ENCODE measurements at places on chromosomes 1 and 21.

DNA sequence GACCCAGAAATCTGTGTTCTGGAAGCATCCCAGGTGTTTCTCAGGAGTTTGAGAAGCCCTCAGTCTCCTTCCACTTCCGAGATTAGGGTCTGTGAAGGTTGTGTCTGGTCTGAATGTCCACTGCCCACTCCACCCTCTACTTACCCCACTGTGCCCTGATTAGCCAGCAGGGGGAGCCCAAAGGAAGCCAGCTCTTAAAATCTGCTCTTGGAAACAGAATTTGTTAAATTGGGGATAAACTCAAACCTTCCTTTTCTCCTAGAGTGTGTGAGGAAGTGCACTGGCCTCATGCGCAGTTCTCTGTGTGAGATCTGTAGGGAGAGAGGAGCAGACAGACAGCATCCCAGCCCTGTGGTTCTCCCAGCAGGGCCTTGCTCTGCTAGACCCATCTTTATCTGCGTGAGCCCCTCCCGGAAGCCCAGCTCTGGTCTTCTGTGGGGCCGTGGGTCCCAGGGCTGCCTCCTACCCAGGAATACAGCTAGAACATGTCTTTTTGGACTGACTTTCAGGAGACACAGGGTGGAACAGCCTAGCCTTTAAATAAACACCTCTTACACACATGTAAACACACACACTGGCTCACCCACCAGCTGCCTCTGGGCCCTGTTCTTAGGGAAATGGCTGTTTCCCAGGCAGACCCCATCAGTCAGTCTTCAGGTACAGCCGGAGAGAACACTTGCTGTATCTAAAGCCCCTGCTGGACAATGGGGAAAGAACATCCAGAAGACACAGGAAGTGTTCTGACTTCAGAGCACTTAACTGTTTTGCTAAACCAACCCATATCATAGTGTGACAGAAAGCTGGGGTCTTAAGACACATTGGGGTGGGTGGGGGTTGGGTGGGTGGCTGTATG is 52.2 kb downstream of the SMYD2 start:
- DNase-seq = peak; percentile 47

GRCh38 chr1:215889871-215890270 is 322.8 kb downstream of the KCTD3 start:
- DNase-seq = no peak

- no peak for DNase-seq
Observed at GRCh38 chr1:94954263-94955220, 27.6 kb upstream of the CNN3 start.

- DNase-seq = no peak
Observed at GRCh38 chr1:225580238-225581099, 72.5 kb downstream of the ENAH start.

DNA sequence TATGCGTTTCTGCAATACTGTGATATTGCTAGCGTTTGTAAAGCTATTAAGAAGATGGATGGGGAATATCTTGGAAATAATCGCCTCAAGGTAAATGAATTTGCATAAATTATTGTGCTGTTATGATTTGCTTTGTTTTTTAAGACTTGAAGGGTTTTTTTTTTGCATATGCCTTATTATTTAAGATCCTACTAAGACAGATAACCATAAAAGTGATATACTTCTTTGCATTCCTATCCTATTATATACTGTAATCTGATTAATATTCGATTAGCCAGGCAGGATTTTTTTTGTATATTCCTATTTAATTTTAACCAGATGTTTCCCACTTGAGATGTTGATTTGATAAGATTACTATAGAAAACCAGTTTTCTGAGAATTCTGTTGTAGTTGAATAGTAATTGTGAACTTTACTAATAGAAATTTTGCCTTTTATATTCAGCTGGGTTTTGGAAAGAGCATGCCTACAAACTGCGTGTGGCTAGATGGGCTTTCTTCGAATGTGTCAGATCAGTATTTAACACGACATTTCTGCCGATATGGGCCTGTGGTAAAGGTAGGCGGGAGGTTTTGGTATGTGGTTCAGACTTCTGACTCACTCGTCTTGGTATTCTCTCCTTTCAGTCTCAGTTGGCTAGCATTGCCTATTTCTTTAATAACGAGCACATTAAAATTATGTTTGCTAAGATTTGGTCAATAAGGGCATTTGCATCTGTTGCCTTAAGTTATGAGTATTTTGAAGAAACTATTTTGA is 56.8 kb downstream of the ZBTB17 start:
- peak; percentile 81 for DNase-seq

GRCh38 chr1:39625462-39626273 is 13.8 kb downstream of the HEYL start:
- no peak for DNase-seq

DNA sequence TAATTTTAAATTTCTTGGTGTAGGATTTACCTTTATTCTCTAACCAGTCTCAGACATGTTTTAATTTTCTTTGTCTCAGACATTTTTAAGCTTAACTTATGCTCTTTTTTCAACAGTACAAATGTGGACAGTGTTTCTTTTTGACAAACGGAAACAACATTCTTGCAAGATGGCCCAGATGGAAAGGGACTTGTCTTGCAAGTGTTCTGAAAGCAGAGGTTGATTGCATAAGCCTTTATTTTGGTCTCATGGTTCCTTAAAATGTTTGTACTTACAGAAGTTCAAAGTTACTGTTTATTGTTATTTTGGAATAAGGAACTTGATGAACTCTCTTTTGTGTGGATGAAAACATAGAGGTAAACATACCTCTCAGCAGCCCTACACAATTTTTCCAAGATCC is 22.9 kb downstream of the SMAP2 start:
- DNase-seq = no peak

- no peak for DNase-seq
Observed at GRCh38 chr1:7632681-7633080, 138.4 kb upstream of the VAMP3 start.

DNA sequence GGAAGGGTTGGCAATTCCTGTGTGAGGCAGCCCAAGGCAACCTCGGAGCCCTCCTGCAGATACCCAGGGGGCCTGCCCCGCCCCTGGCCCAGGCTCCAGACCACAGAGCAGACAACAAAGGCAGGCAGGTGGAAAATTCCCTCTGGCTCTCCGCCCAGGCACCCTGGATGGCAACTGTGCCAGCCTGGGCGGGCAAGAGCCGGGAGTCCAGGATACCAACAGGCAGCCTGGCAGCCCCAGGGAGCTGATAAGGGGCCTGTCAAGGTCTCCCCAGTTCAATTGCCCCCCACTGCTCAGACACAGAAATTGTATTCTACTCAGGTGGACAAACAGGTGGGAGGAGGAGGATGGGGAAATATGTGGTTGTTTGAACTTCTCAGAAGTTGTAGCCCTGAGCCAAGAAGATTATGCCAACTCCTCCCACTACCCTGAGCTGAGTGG is 15.4 kb upstream of the GPR37L1 start:
- DNase-seq = no peak

DNA sequence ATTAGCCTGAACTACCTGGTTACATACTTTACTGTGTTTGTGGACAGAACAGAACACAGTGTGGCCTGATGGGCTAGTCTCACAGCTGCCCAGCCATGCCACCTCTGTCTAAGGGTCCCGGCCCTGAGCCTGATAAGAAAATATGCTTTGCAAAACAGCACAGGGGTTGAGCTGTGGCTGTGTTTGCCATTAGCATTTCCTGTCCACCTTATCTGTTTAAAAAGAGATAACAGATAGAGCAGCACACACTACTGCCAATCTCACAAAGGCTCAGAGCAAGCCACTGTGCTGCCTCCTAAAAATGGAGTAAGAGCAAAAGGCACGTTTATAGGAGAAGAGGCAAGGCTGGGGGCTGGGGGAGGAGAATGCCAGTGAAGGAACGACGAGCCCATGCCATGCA is 95.0 kb downstream of the SUSD4 start:
- DNase-seq = no peak

DNA sequence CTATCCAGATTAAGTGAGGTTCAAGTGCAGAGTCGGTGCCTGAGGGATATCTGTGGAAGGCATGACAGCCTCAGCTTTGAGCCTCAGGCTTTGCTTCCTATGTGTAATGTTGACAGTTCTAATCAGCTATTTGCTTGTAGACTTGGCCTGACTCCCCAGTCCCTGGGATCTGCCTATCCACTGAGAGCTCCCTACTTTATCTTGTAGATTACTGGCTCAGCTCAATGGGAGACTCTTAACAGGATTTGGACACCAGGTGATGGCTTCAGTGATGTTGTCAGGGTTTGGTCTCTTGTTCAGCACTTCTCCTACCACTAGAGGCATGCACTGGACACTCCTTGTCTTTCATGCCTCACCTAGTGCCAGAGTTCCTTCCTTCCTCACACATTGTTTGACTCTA is 126.6 kb upstream of the BEND5 start:
- no peak for DNase-seq

DNA sequence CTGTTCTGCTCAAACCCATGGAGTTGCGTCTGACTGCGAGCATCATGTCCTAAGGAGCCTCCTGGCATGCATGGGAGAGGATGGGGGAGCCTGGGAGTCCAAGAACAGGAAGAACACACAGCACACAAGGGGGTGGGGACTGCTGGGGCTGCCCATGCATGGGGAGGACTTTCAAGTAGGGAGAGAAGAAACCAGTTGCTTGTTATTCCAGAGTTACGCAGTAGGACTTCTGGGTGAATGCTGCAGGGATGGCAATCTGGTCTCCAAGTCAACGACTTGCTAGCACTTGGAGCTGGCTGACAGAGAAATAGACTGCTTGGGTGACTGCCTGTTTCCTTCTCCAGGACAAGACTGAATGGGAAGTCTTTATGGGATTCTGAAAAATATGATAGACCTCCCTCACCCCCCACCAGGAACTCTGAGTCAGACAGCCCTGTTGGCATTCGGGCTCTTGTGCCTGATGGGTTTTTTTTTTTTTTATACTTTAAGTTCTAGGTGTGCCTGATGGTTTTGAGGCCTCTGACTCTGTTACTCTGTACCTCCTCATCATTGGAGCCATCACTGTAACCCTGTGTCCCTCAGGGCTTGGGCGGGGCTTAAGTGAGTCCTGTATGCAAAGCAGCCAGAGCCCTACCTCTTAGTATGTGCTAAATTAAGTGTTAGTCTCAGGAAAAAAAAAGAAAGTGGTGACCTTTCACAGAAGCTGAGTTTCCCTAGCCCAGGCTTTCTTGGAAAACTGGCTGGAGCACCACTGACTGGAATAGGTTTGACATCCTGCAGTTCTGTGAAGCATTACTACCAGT is 30.3 kb downstream of the MAP3K21 start:
- no peak for DNase-seq

GRCh38 chr1:87878873-87879272 is 550.2 kb downstream of the LMO4 start:
- no peak for DNase-seq

- no peak for DNase-seq
Observed at GRCh38 chr1:235410467-235410866, 43.2 kb downstream of the TBCE start.

GRCh38 chr1:35852241-35852640 is 30.8 kb upstream of the AGO1 start:
- no peak for DNase-seq

DNA sequence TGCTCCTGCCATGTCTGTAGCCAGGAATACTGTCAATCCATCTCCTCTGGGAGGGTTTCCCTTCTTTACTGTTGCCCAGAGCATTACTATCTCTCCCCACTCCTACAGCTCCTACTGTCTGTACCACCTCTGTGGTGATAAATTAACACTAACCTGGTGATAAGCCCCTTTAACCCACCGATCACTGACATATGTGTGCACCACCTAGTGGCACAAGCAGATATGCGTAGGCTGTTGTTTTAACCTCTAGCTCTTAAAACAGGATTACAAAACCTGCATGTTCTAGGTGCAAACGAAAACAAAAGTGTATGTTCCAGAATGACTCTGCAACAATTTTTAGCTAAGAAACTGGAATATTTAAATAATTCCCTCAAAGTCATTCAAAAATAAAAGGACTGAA is 93.9 kb upstream of the BEND5 start:
- no peak for DNase-seq

DNA sequence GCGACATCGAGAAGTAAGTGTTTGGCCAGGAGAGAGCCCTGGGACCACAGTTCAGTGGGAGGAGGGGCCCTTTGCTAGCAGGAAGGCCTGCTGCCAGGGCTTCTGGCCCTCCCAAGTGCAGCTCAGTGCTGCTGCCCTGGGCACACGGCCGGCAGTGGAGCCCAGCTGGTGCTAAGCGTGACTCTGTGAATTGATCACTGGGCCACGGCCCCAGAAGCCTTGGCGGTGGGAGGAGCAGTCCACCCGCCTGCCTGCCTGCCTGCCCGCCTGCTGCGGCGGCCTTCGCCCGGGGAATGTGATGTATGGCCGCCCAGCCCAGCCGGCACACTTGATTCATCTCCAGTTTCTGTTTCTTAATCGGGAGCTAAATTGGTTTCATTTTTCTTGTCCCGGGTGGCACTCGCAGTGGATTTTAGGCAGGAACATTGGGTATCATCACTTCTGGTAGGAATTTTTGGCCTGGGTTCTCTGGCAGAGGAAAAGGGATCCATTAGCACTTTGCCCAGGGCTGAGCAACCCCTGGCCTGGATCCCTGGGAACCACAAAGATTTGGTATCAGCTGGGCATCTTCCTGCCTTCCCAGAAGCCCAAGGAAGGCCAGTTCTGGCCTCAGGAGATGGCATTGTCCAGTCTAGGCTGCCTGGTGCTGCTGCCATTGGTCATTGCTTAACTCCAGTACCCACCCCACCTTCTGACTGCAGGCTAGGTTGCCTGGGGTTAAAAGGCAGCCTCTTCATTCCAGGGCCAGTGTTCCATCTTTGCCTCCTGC is 28.6 kb downstream of the TMEM53 start:
- no peak for DNase-seq

- peak; percentile 72 for DNase-seq
Observed at GRCh38 chr1:246724016-246724730, at the start of gene SCCPDH. Gene SCCPDH (plus strand): TSS chr1:246724409. CDS start chr1:246724423, 14 bp downstream.

- no peak for DNase-seq
Observed at GRCh38 chr1:228270032-228270431, 62.2 kb downstream of the OBSCN start.

GRCh38 chr1:956636-957035 is 2.4 kb downstream of the NOC2L start:
- no peak for DNase-seq

GRCh38 chr1:35644204-35644603 is 2.9 kb upstream of the PSMB2 start:
- DNase-seq = no peak

DNA sequence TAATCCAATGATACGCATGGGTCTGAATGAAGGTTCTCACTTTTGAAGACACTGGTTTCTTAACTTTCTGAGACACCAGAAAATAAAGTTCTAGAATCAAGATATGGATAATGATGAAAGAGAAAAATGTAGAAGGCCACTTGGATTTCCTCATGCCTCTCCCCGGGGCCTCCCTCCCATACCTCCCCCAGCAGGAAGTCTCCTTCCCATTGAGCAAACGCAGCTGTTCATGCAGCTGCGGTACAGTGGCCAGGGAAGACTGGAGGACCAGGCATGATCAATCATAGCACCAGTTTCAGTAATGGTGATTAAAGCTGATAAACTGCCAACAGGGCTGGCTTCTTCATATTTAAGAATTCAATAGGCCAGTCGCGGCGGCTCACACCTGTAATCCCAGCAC is 10.9 kb upstream of the UBR4 start:
- DNase-seq = no peak

GRCh38 chr21:20330652-20331051 is 667.6 kb upstream of the NCAM2 start:
- no peak for DNase-seq

GRCh38 chr1:168081373-168082007 is 55.2 kb downstream of the GPR161 start:
- DNase-seq = no peak

Measured in stimulated activated CD4-positive, alpha-beta T cell treated with anti-CD3 and anti-CD28 coated beads, Interleukin-4, amount 100 ng/mL, for 24 hours (primary cell).